ENCODE measurements at places on chromosomes 7 and 10. TPM values are rescaled to one million over a fixed set of nuclear protein-coding genes. Genes with fewer than 3 reads are reported as not detected.

The IQCE gene
- 2.7 TPM for total RNA-seq

The ADRA2A gene
- total RNA-seq: 0.21 TPM

The SEMA3A gene
- 0.21 TPM for total RNA-seq

The TFAM gene
- 32.8 TPM for total RNA-seq

The GPR22 gene
- 0.21 TPM for total RNA-seq

Measured in mononuclear cell (primary cell).